ENCODE measurements at places on chromosomes 12 and 14.

- H3K4me3 ChIP-seq = no peak overlapping the region
- no peaks in the 10 kb centered on the region for H3K4me1 ChIP-seq
- H3K36me3 ChIP-seq = no peaks in the 10 kb centered on the region
- no peak for DNase-seq
Observed at GRCh38 chr14:81982046-81982445, 448.4 kb upstream of the SEL1L start.

DNA sequence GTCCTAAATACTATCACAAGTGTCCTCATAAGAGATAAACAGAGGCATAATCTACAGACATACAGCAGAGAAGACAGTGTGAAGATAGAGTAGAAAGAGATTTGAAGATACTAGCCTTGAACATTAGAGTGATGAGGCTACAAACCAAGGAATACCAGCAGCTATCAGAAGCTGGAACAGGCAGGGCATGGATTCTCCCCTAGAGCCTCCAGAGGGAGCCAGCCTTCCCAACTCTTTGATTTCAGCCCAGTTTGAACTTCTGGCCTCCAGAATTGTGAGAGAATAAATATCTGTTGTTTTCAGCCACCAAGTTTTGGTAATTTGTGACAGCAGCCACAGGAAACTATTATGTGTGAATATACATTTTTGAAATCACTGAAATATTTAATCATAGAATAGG is 47.2 kb downstream of the CCDC91 start:
- no peaks in the 10 kb centered on the region for H3K36me3 ChIP-seq
- H3K4me1 ChIP-seq = peaks cover 3% of the 10 kb centered on the region
- no peak for DNase-seq
- H3K27ac ChIP-seq = no peak overlapping the region

- H3K27ac ChIP-seq = no peak overlapping the region
- no peak overlapping the region for H3K4me3 ChIP-seq
- no peaks in the 10 kb centered on the region for H3K4me1 ChIP-seq
- H3K27me3 ChIP-seq = no peaks in the 10 kb centered on the region
Observed at GRCh38 chr12:43766291-43766690, 7.5 kb downstream of the IRAK4 start.

DNA sequence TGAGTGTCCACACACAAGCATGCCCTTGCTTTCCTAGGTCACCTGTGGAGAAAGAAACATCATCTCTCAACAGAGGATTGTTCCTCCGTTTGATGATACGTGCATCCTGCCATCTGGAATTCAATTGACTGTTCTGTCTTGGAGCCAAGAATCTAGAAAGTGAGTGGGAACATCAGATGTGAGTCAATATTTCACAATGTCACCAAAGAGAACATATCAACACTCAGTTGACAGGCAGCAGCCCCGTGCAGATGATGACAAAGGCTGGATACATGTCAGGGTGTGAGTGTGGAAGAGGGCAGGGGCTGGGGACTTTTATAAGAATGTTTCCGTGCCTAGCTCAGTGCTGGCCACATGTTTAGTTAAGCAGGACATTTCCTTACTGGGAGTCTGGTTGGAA is 76.1 kb downstream of the TBC1D30 start:
- H3K4me3 ChIP-seq = no peak overlapping the region
- H3K4me1 ChIP-seq = no peaks in the 10 kb centered on the region
- no peak overlapping the region for H3K27ac ChIP-seq
- DNase-seq = no peak
- no peaks in the 10 kb centered on the region for H3K36me3 ChIP-seq
- no peaks in the 10 kb centered on the region for H3K27me3 ChIP-seq

GRCh38 chr12:77003246-77003645 is 62.1 kb downstream of the E2F7 start:
- H3K4me1 ChIP-seq = no peaks in the 10 kb centered on the region
- no peak overlapping the region for H3K4me3 ChIP-seq
- no peak overlapping the region for H3K27ac ChIP-seq
- no peaks in the 10 kb centered on the region for H3K27me3 ChIP-seq

GRCh38 chr14:92385561-92385960 is 62.6 kb downstream of the SLC24A4 start:
- H3K27ac ChIP-seq = no peak overlapping the region
- H3K36me3 ChIP-seq = no peaks in the 10 kb centered on the region
- no peaks in the 10 kb centered on the region for H3K27me3 ChIP-seq
- H3K4me3 ChIP-seq = no peak overlapping the region

DNA sequence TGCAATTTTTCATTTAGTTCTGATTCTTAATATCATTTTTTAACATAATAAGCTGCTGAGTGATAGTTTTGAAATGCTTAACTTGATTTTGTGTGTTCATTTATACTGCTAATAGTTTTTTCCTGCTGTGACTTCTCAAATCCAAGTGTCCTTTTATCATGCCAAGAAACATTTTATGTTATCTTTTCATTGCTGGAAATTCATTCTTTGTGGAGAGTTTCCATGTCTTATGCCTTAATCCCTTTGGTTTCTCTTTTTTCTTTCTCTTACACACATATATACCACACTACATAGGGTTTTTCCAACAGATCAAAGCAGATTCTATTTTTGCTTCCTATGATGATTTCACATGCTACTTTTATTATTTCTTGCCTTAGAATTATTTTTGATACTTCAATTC is 981.1 kb downstream of the SLC6A15 start:
- H3K27ac ChIP-seq = no peak overlapping the region
- DNase-seq = no peak
- no peaks in the 10 kb centered on the region for H3K4me1 ChIP-seq
- H3K4me3 ChIP-seq = no peak overlapping the region

GRCh38 chr12:27246774-27247173 is 2.7 kb downstream of the STK38L start:
- H3K27me3 ChIP-seq = no peaks in the 10 kb centered on the region
- no peak overlapping the region for H3K4me3 ChIP-seq
- no peak for DNase-seq

GRCh38 chr12:13573698-13574321 is 377.3 kb downstream of the EMP1 start:
- H3K4me1 ChIP-seq = no peaks in the 10 kb centered on the region
- no peak overlapping the region for H3K4me3 ChIP-seq
- H3K36me3 ChIP-seq = no peaks in the 10 kb centered on the region
- no peak overlapping the region for H3K27ac ChIP-seq
- H3K27me3 ChIP-seq = no peaks in the 10 kb centered on the region

GRCh38 chr12:54439096-54439495 is 20.0 kb upstream of the ITGA5 start:
- H3K4me3 ChIP-seq = no peak overlapping the region
- no peak overlapping the region for H3K27ac ChIP-seq
- no peak for DNase-seq
- H3K27me3 ChIP-seq = no peaks in the 10 kb centered on the region

- no peaks in the 10 kb centered on the region for H3K27me3 ChIP-seq
- H3K36me3 ChIP-seq = peaks cover 36% of the 10 kb centered on the region
- H3K27ac ChIP-seq = no peak overlapping the region
- no peaks in the 10 kb centered on the region for H3K4me1 ChIP-seq
- no peak for DNase-seq
Observed at GRCh38 chr14:75120541-75121291, 6.1 kb downstream of the NEK9 start.

GRCh38 chr14:25833341-25834126 is 764.3 kb downstream of the NOVA1 start:
- no peak overlapping the region for H3K27ac ChIP-seq
- no peak for DNase-seq
- no peaks in the 10 kb centered on the region for H3K36me3 ChIP-seq
- H3K4me1 ChIP-seq = no peaks in the 10 kb centered on the region
- no peak overlapping the region for H3K4me3 ChIP-seq

- no peaks in the 10 kb centered on the region for H3K27me3 ChIP-seq
- no peak overlapping the region for H3K4me3 ChIP-seq
- H3K4me1 ChIP-seq = no peaks in the 10 kb centered on the region
Observed at GRCh38 chr12:108592033-108592909, 5.6 kb downstream of the TMEM119 start.

GRCh38 chr12:87363497-87364084 is 665.6 kb downstream of the C12orf50 start:
- H3K36me3 ChIP-seq = no peaks in the 10 kb centered on the region
- H3K4me3 ChIP-seq = no peak overlapping the region
- no peak overlapping the region for H3K27ac ChIP-seq
- no peak for DNase-seq
- H3K27me3 ChIP-seq = no peaks in the 10 kb centered on the region

DNA sequence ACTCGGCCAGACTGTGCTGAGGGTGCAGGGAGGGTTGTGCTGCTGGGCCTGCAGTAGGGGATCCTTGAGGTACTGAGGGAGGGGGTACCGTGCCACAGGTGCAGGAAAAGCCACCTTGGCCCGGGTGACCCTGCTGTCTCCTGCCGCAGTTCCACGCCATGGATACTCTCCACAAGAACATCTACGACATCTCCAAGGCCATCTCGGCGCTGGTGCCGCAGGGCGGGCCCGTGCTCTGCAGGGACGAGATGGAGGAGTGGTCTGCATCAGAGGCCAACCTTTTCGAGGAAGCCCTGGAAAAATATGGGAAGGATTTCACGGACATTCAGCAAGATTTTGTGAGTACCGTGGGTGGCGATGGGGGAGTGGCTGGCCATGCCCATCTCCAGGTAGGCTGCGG is 14.0 kb upstream of the CRIP2 start:
- H3K4me3 ChIP-seq = no peak overlapping the region
- no peak overlapping the region for H3K27ac ChIP-seq
- H3K27me3 ChIP-seq = no peaks in the 10 kb centered on the region
- no peak for DNase-seq

GRCh38 chr12:116174904-116175303 is 102.6 kb downstream of the MED13L start:
- H3K36me3 ChIP-seq = no peaks in the 10 kb centered on the region
- no peak overlapping the region for H3K27ac ChIP-seq
- H3K27me3 ChIP-seq = no peaks in the 10 kb centered on the region
- DNase-seq = no peak
- H3K4me3 ChIP-seq = no peak overlapping the region

GRCh38 chr12:57142121-57142520 is 5.3 kb downstream of the LRP1-AS start:
- H3K4me1 ChIP-seq = peaks cover 71% of the 10 kb centered on the region
- no peaks in the 10 kb centered on the region for H3K27me3 ChIP-seq
- DNase-seq = no peak
- peak overlapping the region; percentile 51 for H3K27ac ChIP-seq

DNA sequence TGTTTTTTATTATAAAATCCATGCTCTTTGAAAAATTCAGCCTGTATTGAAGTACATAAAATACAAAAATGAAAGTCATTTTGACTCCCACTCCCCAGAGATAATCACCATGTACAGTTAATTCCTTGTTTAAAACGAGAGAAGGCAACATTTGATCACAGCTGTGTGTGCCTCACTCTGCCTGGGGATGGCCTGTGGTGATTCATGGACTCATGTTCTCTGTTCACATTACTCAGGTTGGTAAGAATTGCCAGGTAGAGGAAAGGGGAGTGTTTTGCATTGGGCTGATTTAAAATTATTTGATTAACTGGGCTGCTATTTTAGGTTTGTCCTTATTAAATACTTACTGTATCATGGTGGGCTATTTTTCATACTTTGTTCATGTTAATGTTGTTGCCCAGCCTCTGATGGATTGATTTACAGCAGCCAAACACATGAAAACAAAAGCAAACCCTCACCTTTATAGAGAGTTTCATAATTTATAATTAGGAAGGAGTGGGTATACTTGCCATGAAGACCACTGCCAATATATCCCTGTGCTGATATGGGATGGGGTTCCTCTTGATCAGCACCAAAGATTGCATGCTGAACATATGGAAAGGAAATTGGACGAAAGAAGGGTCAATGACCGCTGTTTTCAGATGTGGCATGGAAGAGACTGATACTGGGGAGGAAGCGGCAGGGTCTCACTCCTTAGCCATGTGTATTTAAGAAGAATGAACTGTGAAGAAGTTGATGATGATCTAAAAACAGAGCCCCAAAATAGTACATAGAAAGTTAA is 3.0 kb downstream of the ZBTB1 start:
- no peaks in the 10 kb centered on the region for H3K36me3 ChIP-seq
- DNase-seq = no peak
- H3K4me1 ChIP-seq = peaks cover 42% of the 10 kb centered on the region
- no peak overlapping the region for H3K4me3 ChIP-seq
- H3K27me3 ChIP-seq = no peaks in the 10 kb centered on the region

DNA sequence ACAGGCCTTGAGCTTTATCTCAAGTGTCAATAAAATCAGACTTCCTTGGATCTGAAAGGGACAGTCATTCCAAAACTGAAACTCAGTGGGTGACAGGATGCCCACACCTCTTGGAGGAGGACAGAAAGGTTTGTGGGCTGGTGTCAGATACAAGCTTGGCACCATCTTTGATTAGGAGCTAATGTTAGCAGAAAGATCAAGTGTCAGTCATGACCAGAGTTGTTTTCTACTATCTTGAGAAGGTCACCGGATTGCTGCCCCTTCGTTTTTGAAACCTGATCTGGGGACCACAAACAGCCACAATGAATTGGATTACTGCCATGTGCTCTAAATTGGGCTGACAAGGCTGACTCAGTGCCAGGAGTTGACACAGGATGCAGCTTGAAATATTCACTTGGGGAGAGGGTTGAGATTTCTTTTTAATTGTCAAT is 88.3 kb downstream of the OTOGL start:
- no peaks in the 10 kb centered on the region for H3K4me1 ChIP-seq
- H3K36me3 ChIP-seq = no peaks in the 10 kb centered on the region
- H3K27ac ChIP-seq = peak overlapping the region; percentile 4
- no peak overlapping the region for H3K4me3 ChIP-seq

DNA sequence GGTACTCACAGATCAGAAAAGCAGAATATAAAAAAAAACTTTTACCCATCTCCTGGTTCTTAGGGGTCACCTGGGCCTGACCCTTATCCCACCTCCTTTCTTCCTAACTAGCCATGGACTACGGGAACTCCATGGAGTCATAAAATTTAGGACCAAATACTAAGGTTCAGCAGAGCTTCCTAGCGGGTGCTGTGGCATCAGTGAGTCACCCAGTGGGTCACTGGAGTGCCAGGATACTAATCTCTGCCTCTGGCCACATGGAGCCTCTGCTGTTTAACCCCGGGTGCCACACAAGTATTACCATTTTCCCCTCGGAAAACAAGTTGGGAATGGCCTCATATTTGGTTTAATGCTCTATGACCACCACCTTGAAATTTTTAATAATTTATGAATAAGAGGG is 6.9 kb downstream of the ZBTB39 start:
- H3K4me1 ChIP-seq = peaks cover 13% of the 10 kb centered on the region
- peaks cover 7% of the 10 kb centered on the region for H3K36me3 ChIP-seq
- no peak overlapping the region for H3K27ac ChIP-seq
- no peak for DNase-seq
- H3K27me3 ChIP-seq = no peaks in the 10 kb centered on the region

DNA sequence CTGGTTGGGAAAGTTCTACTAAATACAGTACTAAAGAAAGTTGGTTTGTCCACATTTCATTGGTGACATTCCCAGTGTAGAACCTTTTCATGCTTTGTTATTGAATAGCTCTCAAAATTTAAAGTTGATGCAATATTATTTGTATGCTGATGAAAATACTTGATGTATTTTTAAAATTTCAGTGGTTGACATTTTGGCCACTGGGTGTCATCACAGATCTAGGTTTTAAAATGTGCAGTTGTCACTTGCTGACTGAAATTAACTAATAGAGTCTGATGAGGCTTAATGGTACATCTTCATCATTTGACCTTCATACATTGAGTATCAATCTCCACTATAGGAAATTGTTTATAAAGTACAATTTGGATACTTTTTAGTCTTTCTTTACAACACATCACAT is 37.1 kb downstream of the CMAS start:
- H3K4me3 ChIP-seq = no peak overlapping the region
- no peaks in the 10 kb centered on the region for H3K27me3 ChIP-seq
- no peaks in the 10 kb centered on the region for H3K36me3 ChIP-seq
- H3K27ac ChIP-seq = no peak overlapping the region

GRCh38 chr14:49966971-49967630 is 74.2 kb downstream of the ARF6 start:
- peaks cover 43% of the 10 kb centered on the region for H3K4me1 ChIP-seq
- DNase-seq = no peak
- H3K36me3 ChIP-seq = no peaks in the 10 kb centered on the region
- peak overlapping the region; percentile 68 for H3K27ac ChIP-seq
